ENCODE measurements at places on chromosomes 13 and 19.

DNA sequence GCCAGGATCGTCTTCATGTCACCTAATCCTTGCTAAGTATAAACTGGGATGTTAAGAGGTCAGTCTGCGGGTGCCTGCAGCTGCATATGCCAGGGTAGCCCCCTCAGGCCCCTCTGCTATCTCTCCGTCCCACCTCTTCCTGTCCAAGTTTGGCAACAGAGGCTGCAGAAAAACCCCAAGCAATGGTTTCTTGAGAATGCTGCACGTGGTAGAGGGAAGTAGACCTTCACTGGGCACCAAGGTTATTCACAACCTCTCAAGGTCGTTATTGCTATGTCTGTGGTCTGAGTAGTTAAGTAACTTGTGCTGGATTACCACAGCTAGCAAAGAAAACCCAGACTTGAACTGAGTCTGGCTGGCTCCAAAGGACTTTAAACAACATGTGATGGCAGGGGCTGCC, 77.9 kb upstream of the XPO4 start:
- DNase-seq: no peak

- no peak for DNase-seq
Observed at GRCh38 chr19:8257052-8257443, 47.9 kb downstream of the CERS4 start.

- DNase-seq: peak; percentile 22
Observed at GRCh38 chr19:53007200-53007599, 6.5 kb upstream of the ERVV-1 start.

- no peak for DNase-seq
Observed at GRCh38 chr13:27504868-27505194, 54.5 kb upstream of the MTIF3 start.

DNA sequence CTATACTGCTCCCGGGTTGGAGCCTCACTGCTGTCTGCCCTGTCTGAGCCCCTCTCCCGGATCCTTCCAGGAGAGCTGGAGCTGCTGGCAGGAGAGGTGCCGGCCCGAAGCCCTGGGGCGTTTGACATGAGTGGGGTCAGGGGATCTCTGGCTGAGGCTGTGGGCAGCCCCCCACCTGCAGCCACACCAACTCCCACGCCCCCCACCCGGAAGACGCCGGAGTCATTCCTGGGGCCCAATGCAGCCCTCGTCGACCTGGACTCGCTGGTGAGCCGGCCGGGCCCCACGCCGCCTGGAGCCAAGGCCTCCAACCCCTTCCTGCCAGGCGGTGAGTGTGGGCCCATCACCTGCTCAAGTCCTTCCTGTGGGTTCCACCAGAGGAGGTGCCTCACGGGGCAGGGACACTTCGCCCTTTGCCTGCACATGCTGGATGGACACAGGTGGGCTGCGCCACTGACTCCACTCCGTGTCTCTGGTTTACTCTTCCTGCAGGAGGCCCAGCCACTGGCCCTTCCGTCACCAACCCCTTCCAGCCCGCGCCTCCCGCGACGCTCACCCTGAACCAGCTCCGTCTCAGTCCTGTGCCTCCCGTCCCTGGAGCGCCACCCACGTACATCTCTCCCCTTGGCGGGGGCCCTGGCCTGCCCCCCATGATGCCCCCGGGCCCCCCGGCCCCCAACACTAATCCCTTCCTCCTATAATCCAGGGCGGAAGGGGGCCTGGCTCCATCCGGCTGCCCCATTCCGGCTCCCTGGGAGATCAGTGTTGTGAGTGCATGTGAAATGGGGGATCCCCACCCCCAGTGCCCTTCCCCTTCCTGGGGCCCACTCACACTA, 19.8 kb downstream of the EPN1 start:
- DNase-seq: peak; percentile 60

- no peak for DNase-seq
Observed at GRCh38 chr13:106846571-106847448, 278.9 kb upstream of the ARGLU1 start.

- no peak for DNase-seq
Observed at GRCh38 chr19:19345232-19345631, 24.6 kb downstream of the MAU2 start.

GRCh38 chr13:38141792-38142191, 207.9 kb upstream of the UFM1 start:
- DNase-seq: no peak

GRCh38 chr19:3358689-3359014, 7.7 kb upstream of the NFIC start:
- DNase-seq: no peak

DNA sequence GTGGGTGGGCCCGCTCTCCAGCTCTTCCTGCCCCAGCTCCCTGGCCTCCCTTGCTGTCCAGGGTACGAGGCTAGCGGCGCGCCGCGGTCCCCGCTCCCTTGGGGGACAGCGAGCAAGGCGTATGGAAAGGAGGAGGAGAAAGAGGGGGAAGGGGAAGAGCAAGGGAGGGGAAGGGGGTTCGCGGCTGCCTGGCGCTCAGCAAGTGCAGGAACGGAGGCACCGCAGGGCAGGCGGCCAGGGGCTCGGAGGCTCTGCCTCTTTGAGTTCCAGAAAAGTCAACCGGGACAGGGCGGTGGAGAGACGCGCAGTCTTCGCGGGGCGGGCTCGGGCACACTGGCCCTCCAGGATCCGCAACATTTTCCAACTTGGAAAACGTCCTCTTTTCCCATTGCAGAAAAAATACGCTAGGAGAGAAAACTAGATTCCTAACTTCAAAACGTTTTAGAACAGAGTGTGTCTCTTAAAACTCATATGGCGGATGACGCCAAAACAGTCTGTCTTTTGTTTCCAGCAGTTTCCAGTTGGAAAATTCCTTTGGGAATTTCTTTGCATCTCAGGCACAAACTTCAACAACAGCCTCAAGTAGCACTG, 23.1 kb upstream of the TNFRSF19 start:
- no peak for DNase-seq

DNA sequence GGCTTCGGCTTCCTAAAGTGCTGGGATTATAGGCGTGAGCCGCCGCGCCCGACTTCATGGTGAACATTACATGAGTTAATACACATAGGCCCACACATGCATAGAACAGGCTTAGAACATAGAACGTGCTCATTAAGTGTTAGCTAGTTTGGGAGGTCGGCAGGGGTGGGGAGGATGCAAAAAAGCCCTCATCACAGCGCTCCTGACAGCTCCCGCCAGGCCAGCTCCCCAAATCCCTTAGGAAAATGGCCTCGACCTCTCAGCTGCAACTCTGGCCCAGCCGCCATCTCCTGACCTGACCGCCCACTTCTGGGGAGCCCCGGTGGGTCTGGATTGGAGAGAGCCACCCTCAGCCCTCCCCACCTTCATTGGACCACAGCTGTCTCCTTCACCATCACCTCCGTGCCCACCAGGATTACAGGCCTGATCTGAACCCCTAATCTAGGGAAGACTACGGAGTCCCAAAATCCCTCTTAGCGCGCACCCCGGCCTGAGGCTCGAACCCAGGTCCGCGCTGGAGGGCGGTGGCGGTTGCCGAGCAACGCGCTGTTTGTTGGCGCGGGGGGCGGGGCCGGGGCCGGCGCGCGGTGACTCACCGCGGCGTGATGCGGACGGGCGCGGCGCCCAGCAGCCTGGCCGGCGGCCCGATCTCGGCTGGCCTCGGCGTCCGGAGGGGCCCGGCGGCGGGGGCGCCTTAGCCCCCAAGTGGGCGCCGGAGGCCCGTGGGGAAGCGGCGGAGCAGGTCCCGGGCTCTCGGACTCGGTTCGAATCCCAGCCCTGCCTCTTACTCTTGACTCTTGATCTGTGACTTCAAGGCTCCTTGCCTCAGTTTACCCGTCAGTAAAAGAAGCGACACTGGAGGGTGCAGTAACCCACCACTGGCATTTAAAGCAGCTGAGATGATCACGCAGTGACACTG, 26.7 kb upstream of the NANOS3 start:
- DNase-seq: peak; percentile 90

DNA sequence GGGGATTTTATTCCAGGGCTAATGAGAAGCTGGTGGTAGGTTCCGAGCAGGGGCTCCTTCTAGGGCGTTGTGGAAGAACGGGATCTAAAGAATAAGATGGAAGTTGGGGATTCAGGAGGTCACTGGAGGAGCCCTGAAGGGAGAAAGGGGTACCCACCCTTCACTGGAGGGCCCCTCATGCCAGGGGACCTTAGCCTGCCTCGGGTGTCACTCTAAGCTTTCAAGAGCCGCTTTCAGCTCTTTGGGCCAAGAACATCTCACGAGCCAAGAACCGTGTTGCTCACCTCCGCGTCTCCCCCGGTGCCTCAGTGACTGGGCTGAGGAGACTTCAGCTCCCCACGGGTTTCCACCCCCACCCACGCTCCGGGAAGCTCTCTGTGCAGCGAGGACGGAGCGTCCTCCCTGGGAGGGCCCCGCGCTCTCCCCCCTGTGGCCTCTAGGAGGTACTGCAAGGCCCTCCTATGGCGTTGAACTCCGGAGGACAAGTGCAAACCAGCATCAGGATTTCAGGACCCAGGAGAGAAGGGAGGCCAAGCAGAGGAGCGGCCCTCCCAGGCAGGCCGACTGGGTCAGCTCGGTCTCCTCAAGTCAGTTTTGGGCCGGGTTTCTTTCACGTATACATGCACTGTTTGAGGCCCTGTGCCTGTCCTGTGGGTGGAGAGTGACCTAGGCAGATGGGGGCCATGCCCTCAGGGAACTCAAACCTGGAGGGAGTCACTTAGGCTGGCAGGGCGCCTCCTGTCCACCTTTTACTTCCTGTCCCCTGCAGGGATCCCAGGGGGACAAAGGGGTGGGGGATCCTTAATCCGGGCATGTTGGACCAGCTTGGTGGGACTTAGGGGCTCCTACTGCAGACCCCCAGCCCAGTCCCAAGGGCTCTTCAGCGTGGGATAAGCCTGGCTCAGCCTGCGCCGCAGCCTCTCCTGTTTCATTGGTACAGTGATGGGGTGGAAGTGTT, 5.1 kb upstream of the KRTDAP start:
- DNase-seq: peak; percentile 90

DNA sequence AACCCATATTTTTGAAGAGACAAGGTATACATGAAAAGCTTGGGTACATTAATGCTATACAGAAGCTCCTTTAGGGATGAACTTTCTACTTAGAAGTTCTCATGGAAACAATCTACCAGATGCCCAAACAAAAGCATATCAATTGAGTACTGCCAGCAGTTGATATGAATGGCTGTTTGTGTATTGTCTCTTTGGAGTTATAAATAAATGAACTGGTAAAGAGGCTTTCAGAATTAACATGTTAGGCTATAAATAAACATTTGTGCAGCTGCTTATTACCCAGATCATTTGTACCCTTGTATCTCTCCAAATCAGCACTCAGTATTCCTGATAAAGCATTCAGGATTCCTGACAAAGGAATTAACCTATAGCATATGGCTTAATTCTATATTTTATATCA, 418.9 kb downstream of the FGF14 start:
- no peak for DNase-seq

DNA sequence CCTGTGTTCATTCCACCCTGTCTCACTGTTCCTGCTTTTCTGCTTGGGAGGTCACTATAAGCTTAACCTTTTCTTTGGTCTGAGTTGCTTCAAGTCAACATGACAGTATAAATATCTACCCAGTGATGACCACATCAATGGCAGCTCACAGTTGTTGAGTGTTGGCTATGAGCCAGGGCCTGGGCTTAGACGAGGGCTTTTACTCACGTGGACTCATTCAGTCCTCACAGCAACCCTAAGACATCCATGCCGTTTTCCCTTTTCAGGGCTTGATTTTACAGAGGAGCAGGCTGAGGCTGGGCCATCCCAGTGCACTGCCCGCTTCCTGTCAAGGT, 10.2 kb upstream of the CCDC97 start:
- peak; percentile 79 for DNase-seq

- DNase-seq: no peak
Observed at GRCh38 chr19:8342316-8342683, 762 bp downstream of the KANK3 start.

DNA sequence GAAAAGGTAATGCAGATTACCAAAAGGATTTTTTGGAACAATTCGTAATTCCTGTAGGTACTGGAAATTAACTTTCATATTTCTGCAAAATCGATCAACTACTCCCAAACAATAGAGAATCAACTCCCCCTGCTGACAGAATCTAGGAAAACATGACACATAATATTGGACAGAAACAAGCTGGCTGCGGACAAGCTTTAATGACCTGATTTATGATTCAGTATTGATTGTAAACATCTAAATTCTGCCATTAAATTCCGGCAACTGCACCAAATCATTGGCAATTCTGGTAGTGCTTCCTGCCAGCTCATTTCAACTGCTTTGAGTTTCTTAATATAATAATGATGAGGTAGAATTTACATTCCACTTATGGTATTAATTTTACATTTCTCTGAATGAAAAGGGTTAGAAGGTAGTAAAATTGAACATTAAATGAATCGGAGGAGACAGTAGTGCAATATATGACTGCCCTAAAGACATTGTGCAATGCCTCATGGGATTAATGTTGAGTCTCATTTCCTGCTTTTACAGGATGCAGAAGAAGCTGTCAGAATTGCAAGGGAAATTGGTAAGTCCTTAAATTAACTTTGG, 146.5 kb downstream of the PCCA start:
- no peak for DNase-seq

DNA sequence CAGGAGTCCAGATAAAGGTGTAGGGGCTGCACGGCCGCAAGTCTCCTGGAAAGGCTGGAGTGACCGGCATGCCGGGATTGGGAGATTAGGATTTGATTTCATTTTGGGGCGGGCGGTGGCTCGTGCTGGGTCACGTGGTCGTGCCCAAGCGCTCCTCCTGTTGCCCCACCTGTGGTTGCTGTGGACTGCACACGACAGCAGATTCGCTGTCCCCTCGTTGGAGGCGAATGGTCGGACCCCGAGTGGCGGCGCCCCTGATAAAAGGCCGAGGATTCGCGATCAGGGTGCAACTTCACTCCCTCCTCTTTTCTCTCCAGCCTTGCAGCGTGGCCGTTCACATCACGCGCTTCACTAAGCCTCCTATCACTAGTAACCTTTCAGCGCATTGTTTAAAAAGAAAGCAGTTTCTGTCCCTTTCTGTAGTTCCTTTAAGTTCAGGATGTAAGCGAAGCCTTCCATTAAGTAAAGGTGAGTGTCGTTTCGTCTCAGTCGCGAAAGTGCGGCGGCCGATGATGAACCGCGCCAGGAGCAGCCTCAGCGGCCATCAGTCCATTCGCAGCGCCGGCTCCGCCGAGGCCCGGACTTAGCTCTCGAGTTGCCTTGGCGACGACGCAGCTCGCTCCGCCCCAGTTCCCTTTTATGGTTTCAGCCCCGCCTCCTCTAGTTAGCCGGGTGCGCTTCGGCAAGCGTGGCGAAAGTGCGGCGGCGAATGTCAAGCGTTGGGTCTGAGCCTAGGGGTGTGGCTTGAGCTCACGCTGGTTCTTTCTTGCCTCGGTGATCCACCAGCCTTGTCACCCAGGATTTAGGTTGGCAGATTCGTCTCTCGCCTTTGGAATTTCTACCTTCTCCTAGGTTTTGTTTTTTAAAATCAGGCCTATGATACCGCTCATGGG, 1.7 kb upstream of the PPP1R37 start:
- peak; percentile 99 for DNase-seq

GRCh38 chr19:49499030-49499670, 2.9 kb downstream of the RPS11 start:
- peak; percentile 74 for DNase-seq

- DNase-seq: no peak
Observed at GRCh38 chr19:48836089-48837017, at the start of gene HSD17B14. Gene HSD17B14, minus strand, starts transcription at chr19:48836491. Its CDS starts 80 bp downstream, at chr19:48836411.
